8988T (cell line): ENCODE measurements at places on chromosomes 5 and 9.

DNA sequence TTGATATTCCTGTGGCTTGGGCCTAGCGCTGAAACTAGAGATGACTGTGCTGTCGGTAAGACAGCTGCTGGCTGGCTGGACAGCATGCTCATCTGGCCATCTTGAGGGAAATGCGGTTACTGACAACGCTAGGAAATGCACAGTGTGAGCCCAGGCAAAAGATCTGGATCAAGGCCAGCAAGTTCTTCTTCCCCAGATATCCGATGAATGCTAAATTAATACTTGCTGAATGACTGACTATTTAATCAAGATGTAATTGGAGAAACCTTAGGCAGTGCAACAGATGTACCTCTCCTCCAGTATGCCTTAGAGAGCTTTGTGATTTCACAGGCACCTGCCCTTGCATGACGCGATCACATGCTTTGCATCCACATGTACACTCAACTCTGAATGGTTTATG, 659.1 kb downstream of the EFNA5 start:
- DNase-seq: no peak

GRCh38 chr5:16570121-16570815, 46.5 kb downstream of the RETREG1 start:
- no peak for DNase-seq

- DNase-seq: no peak
These were observed 28.2 kb upstream of the HSPA9 start for GRCh38 chr5:138603249-138603920.

- no peak for DNase-seq
These were observed 246.5 kb downstream of the SYK start for GRCh38 chr9:91047993-91048607.

DNA sequence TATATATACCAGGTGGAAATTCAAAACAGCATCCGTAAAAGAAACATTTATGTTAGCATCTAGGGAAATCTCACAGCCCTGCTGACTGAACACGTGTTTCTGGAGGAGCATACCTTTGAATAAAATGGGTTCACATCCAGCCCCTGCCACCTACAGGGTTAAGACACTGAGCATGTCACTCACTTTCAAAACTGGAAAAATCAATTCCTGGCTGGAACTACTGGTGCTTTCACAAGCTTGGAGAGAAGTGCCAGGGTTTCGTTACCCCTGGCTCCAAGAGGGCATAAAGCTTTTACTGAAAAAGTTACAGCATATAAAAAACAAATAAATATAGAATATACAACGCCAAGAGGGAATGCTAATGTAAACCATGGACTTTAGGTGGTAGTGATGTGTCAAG, 48.0 kb downstream of the SERINC5 start:
- no peak for DNase-seq

DNA sequence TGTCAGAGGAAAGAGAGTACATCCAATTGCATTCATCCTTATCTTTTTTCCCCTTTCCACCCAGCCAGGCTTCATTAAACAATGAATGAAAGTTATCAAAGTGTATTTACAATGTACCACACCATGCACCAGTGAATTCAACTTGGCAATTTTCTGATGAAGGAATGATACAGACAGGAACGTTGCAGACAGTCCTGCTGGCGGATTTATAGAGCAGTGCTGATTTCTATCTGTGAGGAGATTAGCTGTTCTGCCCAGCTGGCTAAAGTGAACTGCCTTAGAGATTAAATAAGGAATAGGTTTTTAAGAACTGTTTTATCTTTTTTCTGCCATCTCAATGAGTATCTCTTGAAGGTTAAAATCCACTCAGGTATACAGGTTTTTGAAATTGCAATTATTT, 403.9 kb downstream of the CDH18 start:
- DNase-seq: no peak

- no peak for DNase-seq
These were observed 88.8 kb upstream of the PAM start for GRCh38 chr5:102666164-102666946.
